Germinal center (tissue), 1 donor: ENCODE measurements at places on chromosomes 16 and 17.
A peak's percentile ranks its signal among the peaks of the same experiment; 100 is the strongest.

DNA sequence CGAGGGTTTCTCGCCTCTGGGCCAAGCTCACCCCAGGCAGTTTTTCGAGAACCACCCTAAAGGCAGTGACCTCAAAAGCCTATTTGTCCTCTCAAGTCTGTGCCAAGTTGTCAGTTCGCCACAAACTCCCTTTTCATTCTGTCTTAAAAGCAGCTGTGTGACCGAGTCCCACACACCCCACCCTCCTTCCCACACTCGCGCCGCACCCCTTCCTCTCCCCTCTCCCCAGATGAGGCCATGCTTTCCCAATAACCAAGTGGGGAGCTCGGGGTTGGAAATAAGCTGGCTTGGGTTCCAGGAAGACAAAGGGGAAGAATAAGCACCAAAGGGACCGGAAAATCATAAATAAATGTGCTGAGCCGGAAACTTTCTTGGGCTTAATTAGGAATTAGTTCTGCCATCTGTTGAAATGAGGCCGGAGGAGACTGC is 36.7 kb downstream of the GRIN2C start:
- DNase-seq = no peak

DNA sequence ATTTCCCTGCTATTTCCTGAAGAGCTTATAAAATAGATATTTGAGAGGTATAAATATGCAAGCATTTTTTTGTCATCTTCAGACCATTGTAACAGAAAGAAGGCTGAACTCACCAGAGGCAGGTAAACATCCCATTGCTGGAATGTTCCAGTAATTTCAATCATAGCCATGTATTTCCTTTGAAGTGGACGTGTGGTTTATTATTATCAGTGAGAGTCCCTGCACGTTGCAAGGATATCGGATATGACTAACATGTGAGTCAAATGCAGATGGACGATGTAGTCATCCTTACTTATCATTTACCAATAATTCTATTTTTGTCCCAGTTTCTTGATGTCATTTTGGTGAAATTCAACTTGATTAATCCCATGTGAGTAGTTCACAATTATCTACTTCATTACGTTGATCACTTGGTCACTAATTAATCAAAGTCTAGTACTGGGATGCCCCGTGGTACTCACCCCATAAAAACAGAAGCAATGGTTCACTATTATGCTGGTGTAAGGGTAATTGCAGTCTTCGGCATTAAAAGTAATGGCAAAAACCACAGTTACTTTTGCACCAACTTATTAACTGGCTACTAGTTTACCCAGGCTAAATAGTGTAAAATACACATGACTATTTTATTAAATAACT is 89.5 kb downstream of the VAT1L start:
- no peak for DNase-seq

DNA sequence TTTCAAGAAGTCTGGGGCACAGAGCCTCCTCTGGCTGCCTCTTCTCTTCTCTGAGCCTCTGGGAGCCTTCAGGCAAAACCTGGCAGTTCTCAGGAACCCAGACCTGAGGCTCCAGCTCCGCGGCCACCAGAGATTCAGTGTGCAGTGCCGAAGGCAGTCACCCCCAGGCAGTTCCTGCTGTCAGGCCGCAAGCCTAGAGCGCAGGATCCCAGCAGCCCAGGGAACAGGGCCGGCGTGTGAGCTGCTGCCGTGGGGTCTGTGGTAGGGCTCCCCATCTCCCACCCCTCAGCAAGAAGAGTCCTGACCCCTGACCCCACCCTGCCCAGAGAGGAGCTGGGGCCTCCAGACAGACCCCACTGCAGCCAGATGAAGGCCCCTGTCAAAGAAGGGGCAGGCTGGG is 78.2 kb downstream of the AMFR start:
- no peak for DNase-seq

GRCh38 chr17:43576563-43577229 is 30.6 kb upstream of the ETV4 start:
- peak; percentile 69 for DNase-seq

DNA sequence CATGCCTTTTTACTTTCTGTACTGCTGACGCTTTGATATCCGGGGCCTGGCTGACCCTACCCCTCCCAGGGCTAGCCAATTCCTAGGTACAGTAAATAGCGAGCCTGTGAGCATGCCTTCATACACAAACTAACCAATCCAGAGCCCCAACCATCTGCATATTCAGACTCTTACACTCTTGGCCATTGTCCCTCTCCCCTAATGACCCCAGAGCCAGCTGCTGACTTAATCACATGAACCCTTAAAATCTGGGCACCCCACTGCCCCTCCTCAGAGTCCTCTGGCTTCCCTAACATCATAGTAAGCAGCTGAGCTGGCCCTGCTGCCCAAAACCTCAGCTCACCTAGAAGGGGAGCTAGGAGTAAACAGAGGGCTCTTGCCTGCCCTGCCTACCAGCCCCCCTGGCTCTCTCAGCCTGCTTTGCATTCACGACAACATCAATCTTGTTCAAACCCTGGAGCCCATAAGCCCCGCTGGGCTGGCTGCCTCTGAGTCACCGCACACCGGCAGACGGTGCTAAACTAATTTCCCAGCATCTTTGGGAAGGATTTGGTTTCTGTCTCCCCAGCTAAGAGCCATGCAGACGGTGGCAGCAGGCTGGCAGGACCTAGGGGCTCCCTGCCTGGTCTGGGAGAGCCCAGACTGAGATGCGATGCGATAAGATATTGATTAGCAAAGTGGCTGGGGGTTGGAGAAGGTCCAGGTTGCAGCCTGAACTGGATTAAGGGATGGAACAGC is 63.2 kb downstream of the CLEC19A start:
- no peak for DNase-seq

GRCh38 chr16:56888806-56889205 is 23.8 kb downstream of the SLC12A3 start:
- DNase-seq = peak; percentile 81

- no peak for DNase-seq
These were observed 365.9 kb upstream of the ERCC4 start for GRCh38 chr16:13554005-13554404.

DNA sequence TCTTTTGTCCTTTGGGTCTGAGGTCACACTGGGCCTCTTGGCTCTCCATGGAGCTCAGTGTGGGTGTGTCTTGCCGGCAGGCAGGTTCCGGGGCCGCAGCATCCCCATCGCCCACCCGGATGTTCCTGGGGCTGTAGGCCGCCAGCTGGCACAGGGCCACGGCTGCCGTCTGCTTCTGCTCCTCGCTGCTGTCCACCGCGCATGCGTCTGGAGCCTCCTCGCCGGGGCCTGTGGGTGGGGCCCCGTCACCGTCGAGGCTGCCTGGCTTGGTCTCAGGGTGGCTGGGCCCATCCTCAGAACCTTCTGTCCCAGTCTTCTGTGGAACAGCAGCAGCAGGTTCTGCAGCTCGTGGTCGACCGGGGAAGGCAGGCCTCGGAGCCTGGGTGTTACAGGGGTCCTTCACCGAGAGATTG is 9.6 kb downstream of the ZNF750 start:
- no peak for DNase-seq
